EH (cell line): ENCODE measurements at places on chromosomes 5 and 9.

GRCh38 chr5:31194468-31194813, 955 bp downstream of the CDH6 start:
- peak; percentile 11 for DNase-seq

GRCh38 chr5:9775339-9775738, 145.2 kb upstream of the TAS2R1 start:
- DNase-seq: peak; percentile 70

DNA sequence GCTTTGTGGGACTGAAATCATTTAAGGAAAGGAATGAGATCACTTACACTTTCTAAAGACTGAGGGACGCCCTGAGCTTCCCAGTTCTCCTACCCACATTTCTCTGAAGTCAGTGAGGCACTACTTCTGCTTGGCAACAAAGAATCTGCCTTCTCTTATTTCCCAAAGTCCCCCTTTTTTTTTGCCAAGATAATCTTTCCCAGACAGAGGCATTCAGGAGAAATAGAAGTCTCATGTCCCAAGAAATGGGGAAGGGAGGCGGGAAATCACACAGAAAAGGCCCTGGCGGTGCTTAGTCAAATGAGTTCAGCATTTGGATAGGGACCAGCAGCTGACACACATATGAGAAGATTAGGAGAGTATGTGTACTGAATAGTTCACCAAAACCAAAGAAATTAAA, 159.7 kb downstream of the MUSK start:
- peak; percentile 65 for DNase-seq

DNA sequence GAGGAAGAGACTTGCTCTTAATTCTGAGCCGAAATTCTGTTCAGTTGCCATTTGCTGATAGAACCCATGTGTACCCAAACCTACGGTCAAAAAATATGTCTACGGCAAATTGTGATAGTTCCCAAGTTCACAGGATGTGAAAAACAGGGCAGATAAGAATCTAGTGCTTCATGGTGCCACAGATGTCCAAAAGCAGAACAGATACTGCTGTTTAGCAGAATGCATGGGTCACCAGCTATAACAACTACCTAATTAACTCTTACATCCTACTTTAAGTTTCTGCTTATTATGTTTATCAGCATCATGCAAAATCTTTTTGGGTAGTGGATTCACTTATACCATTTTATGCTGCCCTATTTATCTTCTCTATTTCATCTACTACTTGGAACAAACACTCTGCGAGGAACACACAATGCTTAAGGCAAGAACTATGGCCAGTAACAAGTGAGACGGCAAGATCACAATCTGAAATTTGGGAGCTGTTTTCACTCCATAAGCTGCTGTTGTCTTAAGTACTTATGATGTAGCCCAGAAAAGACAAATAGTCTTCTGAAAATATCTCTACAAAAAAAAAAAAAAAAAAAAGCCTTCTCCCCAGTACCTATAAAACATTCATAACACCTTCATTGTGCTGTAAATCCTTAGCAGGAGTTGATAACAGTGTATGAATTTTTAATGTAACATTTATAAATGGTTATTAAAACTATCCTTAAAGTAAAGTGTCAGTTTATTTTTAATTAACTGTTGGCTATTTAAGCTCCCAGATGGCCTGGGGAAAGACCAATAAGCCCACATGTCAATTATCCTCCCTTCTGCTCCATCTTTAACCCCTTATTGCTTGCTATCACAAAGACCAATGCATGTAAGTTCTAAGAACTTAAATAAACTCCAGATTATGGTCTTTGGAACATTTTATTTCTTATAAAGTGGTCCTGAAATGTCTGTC, 232.3 kb downstream of the TLR4 start:
- no peak for DNase-seq

GRCh38 chr9:136117916-136118319, 757 bp downstream of the TMEM250 start:
- DNase-seq: no peak

DNA sequence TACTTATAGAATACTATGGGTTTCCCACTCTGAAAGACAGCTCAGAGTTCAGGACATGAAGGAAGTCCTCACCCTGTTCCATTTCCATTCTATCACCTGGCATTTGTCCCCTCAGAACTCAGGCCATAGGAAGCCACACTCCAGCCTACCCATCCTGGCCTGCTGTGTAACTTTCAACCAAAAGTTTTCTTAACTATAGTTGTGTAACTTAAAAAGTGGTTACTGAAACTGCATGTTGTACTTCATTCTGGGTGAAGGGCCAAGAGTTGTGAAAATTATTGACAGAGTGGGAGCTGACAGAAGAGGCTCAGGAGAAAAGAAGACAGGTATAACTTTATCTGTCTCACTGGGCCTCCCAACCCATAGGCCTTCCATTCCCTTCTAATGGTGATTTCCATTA, 212.5 kb downstream of the RAB3C start:
- DNase-seq: no peak

GRCh38 chr5:122377026-122377425, 65.0 kb downstream of the SNCAIP start:
- DNase-seq: no peak

- peak; percentile 97 for DNase-seq
These were observed 3.4 kb downstream of the SMIM3 start for GRCh38 chr5:150781706-150782614.

DNA sequence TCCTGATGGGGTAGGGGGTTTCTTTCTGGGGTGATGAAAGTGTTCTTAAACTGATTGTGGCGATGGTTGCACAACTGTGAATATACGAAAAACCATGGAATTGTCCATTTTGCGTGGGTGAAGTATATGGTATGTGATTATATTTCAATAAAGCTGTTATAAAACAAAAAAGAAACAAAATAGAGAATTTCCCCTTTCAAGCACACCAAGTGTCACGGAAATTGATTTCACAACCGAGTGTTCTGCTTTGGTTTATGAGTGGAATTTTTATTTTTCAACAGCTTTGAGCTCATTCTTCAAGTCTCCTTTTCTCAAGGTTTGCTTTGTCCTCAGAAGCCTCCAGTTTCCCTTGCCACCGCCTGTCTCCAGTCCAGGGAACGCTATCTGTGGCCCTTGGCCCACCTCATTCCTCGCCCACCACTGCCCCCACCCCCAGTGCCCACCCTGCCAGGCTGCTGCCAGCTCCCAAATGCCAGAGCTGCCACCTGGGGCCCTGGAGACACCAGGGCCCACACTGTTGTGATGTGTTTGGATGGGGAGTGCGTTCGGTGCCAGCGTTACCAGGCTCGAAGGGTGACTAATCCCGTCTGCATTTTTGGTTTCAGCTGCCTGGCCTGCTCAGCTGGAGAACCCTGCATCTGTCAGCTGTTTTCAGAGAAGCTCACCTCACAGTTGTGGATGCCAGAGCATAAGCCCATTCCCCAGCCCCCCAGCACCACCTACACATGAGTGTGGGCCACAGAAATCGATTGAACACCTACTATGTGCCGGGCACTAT, 30.4 kb downstream of the DUSP1 start:
- peak; percentile 93 for DNase-seq

GRCh38 chr5:8827696-8828095, 718.2 kb downstream of the SEMA5A start:
- DNase-seq: peak; percentile 44

- peak; percentile 50 for DNase-seq
These were observed 92.3 kb downstream of the LMX1B start for GRCh38 chr9:126705767-126706697.
